ENCODE measurements at places on chromosomes 3 and 15.

- DNase-seq: no peak
Observed at GRCh38 chr15:88603885-88604284, 17.3 kb upstream of the AEN start.

DNA sequence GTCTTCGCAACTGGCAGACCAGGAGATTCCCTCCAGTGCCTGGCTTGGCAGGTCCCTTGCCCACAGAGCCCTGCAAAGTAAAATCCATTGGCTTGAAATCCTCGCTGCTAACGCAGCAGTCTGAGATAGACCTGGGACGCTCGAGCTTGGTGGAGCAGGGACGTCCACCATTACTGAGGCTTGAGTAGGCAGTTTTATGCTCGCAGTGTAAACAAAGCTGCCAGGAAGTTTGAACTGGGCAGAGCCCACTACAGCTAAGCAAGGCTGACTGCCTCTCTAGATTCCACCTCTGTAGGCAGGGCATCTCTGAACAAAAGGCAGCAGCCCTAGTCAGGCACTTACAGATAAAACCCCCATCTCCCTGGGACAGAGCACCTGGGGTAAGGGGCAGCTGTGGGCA is 205.0 kb upstream of the MME start:
- DNase-seq: no peak

GRCh38 chr15:73956743-73957135 is 30.5 kb downstream of the LOXL1 start:
- peak; percentile 96 for DNase-seq

DNA sequence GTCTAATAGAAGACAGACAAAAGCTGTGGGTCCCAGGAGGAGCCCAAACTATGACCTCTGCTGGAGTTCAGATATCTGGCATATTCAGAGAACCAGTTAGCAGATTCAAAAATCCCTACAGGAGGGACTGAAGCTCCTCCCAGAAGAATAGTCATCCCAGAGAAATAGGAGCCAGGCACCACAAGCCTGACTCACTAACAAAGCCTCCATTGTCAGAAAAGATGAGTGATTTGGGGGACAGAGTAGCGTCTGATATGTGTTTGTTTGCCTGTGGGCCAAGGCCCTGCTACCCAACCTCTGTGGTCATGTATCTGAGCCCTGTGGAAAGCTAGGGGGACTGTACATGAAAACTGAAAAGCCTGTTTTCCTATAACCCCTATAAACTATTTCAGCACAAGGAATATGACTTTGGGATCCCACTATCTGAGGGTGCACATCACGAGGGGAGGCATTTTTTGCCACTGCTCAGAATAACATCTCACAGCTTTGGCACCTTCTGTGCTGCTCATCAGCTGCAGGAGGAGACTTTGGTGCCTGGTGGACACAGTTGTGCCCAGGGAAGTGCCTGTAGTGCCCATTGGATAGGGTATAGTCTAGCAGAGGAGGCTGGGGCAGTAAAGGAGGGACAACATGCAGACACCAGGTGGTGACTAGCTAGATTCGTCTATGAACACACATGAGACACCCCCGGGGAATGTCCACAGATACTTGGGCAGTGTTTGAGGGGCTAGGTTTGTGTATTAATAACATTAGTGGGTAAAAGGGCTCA is 9.7 kb upstream of the LARP6 start:
- peak; percentile 86 for DNase-seq

- no peak for DNase-seq
Observed at GRCh38 chr3:138373087-138373735, 24.8 kb downstream of the MRAS start.

DNA sequence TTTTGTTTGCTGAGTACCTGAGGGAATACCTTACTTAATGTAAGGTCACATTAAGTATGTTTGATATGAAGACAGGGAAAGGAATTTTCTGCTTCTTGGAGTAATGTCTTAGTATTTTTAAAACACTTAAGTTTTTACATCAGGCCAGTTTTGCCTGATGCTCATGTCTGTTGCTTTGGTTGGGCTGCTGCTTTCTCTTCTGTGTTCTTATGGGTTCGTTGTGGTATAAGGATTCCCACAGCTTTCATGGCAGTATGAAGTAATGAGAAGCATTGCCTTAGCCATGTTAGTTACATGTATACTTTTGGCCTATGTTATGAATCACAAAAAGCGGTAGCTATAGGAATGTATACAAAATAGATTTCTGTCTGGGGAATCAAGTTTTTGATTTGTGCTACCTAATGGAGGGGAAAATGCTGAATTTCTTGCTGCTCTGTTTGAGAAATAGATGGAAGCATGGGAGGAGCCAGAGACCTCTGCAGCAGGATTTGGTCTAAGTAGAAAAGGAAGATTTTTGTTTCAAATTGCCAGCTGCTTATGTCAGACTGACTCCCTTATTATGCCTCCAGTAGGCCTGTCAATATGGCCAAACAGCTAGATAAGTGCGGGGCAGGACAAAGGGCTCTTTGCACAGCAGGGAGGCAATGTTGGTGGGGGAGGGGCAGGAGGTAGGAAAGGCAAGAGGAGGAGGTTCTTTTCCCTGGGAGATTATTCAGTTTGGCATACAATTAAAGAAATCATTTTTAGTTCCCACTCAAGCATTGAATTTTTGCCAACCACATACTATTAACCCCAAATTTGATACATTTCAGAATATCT is 5.2 kb downstream of the SETD5 start:
- DNase-seq: no peak

- DNase-seq: no peak
Observed at GRCh38 chr15:67593562-67593961, 51.1 kb downstream of the MAP2K5 start.

DNA sequence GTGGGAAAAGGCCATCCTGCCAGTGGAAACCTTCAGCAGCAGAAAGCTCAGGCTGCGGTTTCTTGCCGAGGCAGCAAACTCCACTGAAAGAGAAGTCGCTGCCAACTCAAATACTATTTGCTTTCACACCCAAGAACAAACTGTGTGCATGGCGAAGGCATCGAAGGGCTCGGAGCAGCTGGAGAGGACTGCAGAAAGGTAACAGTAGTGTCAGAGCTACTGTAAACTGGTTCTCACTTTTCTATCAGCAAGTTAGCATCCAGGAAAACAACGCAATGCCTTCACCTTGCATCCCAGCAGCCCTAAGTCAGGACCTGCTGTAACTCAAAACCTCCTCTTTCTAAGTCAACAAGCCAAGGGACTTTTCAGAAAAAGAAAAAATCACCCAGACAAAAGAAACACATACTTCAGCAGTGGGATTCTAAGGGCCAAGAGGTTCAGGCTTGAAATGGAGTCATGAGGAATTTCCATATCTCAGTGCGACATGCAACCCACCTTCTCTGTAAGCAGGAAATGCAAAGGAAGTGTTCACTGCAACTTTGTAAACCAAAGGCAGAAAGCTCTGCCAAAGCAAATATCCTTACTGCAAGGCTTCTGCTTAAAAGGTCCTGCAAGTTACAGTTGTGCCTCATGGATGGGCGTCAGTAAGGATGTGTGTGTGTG is 193.5 kb downstream of the FOXP1 start:
- no peak for DNase-seq

GRCh38 chr3:154728285-154728684 is 298.3 kb upstream of the GPR149 start:
- no peak for DNase-seq

DNA sequence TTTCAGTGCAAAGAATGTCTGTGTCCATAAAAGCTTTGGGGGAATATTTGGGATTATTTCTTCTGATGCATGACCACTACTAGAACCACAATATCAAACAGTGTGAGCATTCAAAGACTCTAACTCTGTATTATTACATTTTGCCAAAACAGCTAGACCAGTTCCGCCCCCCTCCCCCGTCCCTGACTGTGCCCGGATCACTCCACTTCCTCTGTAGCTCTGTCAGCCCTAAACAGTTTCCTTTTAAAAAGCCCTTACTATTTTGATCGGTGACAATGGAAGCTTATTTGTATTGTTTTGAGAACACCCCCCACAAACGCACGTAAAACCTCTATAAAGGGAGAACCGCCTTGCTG is 36.6 kb upstream of the EPHB3 start:
- no peak for DNase-seq

DNA sequence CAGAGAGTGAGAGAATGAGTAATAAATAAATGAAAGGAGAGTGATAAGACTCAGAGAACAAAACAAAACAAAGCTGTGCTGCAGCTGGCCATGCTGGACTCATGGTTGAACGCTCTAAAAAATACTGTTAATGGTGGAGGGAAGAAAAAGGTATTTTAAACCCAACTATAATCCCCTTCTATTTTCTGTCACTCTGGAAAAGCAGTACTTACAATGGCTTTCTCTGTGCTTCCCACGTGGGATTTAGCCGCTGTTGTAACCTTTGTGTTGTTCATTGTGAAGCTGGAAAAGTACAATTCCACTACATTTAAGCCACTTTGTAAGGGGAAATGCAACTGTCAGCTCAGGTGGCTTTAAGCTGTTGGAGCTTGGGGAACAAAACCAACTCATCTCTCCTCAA is 917.7 kb downstream of the IGSF11 start:
- no peak for DNase-seq

DNA sequence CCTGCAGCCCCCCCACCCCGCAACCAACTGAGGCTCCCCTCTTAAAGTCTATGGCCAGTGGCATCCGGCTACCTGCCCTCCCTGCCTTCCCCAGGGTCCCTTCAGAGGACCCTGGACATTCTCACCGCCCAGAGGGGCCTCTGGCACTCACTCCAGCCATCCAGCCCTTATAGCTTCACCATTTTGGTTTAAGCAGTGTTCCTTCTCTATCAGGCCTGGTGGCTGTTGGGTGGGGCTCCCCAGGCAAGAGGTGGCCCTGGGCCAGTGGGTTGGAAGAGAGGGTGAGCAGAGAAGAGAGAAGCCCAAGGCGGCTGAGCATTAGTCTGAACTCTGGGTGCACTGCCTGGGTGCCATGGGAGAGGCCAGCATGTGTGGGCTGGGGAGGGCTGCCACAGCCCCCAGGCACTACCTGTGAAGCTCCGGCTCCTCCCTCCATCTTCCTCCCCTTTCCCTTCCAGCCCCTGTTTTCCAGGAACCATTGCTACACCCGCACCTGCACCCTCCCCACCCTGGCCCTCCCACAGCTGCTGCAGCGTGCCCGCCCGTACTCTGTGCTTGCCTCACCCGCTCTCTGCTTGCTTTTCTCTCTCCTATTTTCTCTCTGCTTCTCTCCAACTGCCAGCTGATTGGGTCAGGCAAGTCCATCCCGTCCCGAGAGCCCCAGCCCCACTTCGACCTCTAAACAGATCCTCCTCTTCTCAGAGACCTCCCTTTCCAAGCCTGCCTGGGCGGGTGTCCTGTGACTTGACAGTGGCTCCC is 168.2 kb downstream of the TBC1D2B start:
- no peak for DNase-seq

- peak; percentile 43 for DNase-seq
Observed at GRCh38 chr3:70090322-70090913, 90.9 kb downstream of the SAMMSON start.

DNA sequence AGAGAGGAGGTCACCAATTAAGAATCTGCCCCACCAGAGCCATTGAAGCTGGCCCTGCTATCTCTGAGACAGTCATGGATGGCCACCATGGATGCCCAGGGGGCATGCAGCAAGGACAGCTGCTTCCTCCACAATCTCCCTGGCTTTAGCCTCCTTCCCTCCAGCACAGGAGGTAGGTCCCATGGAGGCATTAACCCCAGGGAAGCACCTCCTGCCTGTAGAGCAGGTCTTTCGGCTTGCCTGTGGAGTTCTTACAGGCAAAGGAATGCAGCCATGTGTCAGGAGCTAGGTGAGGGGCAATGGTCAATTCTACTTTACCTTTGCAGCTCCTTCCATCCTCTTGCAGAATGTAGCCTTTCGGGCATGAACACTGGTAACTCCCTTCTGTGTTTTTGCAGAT is 93.8 kb downstream of the DUT start:
- no peak for DNase-seq

DNA sequence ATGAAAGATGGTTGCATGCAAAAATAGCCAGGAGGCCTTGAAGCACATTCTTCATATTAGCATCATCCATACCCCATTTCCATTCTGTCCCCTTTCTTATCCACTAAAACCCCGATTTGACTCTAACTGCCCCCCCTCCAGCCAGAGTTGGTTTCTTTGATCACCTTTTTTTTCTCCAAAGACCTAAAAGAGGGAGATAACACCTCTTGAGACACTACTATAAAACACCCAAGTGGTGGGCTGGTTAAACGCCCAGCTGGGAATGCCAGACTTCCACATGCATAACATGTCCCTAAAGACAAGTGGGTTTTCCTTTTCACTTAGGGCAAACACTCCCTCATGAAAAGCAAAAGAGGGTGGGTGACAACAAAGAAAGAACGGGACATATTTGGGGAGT is 133.9 kb upstream of the WNT5A start:
- DNase-seq: no peak

GRCh38 chr3:127289706-127290575 is 2.1 kb upstream of the PRR20G start:
- peak; percentile 10 for DNase-seq

GRCh38 chr3:139109271-139109670 is 64.6 kb upstream of the PRR23C start:
- DNase-seq: no peak

- DNase-seq: no peak
Observed at GRCh38 chr3:171776411-171776810, 33.9 kb downstream of the PLD1 start.

- no peak for DNase-seq
Observed at GRCh38 chr15:90028376-90028944, 27.3 kb downstream of the ZNF710 start.

- no peak for DNase-seq
Observed at GRCh38 chr15:71142780-71143179, 27.5 kb downstream of the THSD4 start.

DNA sequence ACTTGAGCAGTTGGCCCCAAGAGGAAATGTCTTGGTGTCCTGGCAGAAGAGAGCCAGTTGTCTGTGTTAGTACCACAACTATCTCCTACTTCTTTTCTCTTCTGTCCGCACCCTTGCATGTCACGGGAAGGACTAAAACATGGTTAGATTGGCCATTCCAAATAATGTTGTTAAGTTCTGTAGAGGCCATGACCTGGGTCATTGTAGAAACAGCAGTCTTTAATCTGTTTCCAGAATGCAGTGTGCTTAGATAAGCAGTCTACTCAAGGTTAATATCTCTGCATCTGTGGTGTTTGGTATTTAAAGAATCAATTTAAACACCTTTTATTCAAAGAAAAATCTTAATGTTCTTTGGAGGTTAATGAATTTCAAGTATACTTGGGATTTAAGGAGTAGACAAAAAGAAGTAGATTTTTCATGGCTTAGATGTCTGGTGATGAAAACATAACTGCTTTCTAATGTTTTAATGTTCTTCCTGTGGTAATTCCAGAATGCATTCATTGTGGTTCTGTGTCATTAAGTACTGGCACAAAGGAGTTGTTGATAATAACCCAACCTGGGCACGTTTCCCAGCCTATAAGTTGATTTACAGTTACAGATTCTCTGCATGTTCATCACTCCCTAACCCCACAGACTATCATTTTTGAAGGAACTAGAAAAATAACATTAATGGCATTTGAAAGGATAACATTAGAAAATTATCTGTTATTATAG is 58.9 kb downstream of the TMEM108 start:
- no peak for DNase-seq

Measured in AG08395 (cell line).